Activated T-helper 17 cell treated with anti-CD3 and anti-CD28 coated beads, Interleukin-2, amount 50 U/mL, for 72 hours (primary cell): ENCODE measurements at places on chromosomes 12 and 14.

DNA sequence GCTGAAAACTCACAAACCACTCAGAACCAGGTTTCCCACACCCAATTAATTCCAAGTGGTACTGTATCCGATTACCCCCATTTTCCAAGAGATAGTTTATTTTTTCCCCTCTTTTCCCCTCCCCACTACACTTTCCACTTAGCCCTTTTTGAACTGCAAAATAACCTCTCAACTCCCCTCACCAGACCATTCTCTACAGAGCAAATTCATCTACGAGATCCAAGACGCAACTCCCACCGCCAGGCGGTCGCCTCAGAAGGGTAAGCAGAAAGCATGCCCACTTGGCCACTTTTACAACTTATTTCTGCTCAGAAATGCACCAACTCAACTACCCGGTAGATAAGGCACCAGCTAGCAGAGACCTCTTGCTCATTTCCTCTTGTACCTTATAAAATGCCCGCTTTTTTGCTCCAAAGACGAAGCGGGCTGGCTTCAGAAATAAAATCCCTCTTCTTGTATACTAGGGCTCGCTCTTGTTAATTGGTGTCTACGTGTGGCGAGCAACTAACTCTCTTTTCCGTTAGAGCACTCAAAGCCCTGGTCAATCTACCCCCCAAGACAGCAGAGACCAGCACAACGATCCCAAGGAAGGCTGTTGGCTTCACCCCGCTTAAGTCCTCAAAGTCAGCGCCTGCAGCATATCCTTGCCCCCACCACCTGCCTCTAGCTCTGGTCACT lies 910 bp upstream of the SRP54 start:
- peak; percentile 6 for ATAC-seq

DNA sequence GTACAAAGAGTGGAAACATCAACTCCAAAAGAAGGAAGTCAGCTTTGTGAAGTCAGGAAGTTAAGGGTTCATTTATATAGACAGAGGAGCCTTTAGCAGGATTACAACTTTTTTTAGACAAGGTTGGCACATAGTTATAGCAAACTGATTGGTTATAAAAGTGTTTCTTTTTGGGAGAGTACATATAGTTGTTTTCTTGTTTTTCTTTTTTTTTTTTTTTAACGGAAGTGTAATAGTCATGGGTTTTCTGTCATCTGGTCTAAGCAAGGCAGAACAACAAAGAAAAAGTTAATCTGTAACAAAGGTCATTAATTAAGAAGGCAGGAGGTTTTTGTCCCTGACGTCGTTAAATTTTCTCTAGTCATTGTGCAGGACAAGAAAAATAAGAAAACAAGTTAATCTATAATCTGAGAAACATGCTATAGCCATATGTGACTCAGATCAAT lies 13.0 kb upstream of the MFAP5 start:
- no peak for ATAC-seq

DNA sequence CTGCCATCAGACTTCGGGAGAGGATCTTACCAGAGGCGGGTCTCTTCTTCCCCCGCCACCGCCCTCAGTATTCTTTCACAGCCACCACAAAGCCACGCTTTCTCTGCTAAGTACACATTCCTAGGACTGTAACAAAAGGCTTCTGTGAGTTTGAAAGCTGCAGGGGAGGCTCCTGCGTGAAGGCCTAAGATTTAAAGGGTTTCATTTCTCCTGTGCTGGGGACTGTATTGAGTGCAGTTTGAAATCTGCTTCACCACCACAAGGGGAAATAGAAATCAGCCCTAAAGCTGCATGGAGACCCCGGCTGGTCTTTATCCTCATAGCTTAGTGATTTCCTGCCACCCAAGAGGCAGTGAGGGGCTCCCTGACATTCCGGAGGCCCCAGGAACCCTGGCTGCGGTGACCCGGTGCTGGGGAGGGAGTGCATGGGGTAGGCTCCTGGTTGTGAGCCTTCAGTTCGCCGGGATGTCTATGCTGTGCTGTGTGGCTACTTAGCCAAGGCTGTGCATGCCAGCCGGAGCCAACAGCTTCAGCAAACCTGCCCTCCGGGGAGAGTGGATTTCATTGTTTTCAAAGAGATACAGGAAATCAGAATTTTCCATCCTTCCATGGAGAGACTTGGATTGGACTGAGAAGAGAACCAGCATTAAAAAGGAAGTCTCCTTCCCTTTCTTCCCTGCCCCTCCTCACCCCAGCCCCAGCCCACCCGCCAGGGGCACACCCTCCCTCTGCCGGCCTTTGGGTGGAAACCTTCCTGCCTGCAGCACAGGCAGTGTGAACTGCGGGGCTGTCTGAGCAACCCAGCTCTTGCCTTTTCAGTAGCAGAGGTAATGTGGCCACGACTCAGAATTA lies 163.3 kb downstream of the ETV6 start:
- ATAC-seq, result peak; percentile 49

DNA sequence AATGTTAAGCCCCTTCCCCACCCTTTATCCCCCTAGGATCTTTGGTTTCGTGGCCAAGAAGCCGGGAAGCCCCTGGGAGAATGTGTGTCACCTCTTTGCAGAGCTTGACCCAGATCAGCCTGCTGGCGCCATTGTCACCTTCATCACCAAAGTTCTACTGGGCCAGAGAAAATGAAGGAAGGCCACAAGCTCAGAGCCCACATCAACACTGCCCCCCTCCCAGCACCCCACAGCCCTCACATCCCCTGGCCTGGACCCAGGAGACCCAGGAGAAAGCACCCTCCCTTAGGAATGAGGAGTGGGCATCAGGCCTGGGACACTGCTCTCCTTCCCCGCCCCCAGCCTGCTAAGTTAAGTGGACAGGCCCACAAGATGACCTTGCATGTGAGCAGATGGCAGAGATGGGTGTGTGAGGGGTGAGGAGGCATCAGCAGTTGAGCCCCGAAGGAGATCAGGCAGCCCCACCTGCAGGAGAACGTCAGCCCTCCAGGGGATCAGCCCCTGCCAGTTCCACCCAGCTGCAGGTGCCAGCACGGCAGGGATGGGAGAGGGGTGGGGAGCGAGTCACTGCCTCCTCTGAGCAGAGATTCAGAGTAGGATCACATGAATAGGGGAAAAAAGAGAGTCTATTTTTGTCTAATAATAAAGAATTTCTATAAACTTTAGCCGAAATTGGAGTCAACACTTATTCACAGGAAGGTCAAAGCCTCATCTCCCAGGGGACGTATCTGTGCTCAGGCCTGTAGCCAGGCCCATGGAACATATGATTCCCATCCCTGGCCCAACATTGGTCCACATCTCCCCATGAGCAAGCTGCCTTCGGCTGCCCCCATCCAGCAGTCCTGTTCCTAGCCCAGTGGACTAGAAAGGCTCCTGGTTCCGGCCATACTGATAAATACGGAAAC lies 14.1 kb downstream of the TNS2 start:
- no peak for ATAC-seq

DNA sequence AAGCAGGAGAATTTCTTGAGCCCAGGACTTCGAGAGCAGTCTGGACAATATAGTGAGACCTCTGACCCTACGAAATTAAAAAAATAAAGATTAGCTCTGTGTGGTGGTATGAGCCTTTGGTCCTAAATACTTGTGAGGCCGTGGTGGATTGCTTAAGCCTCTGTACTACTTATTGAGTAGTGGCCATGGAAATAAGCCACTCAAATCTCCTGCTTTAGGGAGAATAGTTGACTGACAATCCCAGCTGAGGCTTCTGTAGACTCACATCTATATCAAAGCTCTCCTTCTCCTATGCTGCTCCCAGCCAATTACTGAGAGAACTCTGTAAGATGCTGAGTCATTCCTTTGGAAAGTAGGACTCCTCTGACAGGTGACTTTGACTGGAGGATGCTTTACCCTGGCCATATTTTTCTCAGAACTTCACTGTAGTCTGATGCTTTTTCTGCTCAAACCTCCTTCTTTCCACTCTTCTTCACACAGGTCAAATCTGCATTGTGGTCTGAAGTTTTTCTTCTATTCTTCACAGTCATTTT lies 420.2 kb downstream of the SLC6A15 start:
- no peak for ATAC-seq

- no peak for ATAC-seq
These were observed 54.2 kb upstream of the LRRK2 start for GRCh38 chr12:40170593-40170992.

DNA sequence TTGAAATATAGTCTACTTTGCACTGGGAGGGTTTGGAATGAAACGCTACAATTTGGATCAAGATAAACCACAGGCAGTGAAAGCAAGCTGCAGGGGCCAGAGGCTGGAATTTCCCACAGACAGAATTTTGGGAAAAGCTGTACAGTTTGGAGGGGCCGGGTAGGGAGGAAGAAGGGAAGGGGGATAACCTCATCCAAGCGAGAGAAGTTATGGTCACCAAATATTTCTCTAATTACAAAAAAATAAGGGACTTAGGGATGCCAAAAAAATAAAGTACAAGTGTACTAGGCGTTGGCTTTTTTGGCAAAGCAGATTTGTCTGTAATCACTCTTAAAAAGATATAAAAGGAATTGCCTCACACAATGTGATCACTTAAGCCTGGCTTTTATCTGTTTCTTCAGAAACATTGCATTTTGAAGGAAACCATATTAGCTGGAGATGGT lies 31.2 kb upstream of the ADGRD1 start:
- ATAC-seq, result no peak

GRCh38 chr14:79334272-79334671 lies 877.0 kb downstream of the DIO2 start:
- ATAC-seq, result no peak

DNA sequence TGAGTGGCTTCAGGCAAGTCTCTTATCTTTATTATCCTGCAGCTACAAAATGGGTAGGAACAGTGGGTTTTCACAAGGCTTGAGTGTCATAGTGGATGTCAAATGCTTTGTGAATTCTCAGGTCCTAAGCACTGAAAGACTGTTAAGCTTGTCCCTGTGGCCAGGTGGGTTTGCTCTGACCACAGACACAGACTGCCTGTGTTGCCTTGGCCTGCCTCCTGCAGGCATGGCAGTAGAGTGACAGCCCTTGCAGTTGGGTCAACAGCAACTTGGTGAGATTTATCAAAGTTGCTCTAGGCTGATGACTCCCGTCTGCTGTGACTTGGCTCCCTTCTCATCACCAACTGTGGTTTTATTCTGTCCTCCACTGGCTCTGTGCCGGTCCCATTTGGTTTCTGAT lies 520.0 kb upstream of the CCDC196 start:
- ATAC-seq, result no peak

DNA sequence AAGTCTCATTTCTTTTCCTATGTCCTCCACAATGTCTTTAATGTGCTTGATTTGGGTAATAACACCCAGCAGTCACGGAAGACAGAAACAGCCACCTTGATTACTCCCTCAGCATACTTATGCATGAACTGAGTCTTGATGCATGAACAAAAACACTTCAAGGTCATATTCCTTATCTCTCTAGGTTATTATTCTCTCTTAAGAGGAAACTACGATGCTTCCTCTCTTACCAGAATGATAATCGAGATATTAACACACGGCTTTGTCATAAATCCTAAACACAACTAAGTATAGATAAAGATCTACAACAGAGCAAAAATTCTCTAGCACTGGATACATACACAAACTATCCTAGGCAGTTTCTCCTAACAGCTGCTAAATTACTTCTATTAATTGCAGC lies 583.5 kb upstream of the ATP2B1 start:
- ATAC-seq, result no peak

- ATAC-seq, result no peak
These were observed 114.0 kb downstream of the BEGAIN start for GRCh38 chr14:100473249-100473648.

GRCh38 chr14:77516126-77516525 lies 17.5 kb upstream of the ISM2 start:
- no peak for ATAC-seq

DNA sequence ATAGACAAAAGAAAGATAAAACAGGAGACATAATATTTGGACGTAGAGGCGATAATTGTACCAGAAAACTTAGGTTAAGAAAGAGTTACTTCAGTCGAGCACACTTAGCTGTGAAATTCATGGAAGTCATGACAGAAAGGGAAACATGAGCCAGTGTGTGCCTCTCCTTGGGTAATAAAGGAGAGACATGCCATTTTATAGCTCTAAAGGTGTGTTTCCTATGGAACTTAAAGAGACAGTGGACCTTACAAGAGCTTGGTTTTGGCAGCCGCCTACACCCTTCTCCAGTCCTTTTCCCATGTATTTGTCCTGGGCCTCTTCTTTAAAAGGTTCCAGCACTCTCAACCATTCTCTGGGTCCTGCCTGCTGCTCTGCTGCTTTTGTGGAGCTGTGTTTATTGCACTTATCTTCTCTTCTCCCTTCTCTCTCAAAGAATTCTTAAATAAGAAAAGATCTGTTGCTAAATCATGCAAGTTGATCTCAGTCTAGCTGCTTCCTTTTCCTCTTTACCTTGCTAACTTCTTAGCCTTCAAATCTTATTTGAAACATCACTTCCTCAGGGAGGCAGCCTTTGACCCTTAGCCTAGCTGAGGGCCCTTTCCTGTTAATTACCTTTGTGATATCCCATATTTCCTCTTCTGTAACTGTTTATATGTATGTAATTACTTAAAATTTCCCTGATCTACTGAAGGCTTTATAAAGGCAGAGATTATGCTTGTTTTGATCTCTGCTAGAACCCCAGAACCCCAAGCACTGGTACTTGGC lies 81.8 kb upstream of the EVL start:
- ATAC-seq, result no peak

DNA sequence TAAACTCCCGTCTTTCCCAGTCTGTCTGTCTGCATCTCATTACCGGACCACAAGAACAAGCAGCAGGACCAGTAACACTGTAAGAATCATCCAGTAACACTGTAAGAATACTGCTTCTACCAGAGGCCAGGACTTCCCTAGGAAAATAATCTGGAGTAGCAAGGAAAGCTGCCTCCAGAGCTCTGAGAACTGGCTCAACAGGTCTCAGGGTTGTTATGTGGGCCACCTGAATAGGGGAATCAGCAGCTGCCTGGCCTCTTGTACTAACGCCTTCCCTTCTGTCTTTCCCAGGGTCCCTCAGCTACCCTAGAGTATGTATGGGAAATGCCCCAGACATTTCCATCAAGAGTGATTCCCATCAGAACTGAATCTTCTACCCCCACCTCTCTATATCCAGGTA lies 954 bp upstream of the SLC39A2 start:
- no peak for ATAC-seq

GRCh38 chr14:49886523-49886922 lies 6.4 kb upstream of the ARF6 start:
- ATAC-seq, result peak; percentile 63

- ATAC-seq, result no peak
These were observed 89.3 kb upstream of the RFX4 start for GRCh38 chr12:106493531-106493930.

GRCh38 chr12:4355156-4356040 lies 24.1 kb downstream of the FGF23 start:
- ATAC-seq, result no peak

DNA sequence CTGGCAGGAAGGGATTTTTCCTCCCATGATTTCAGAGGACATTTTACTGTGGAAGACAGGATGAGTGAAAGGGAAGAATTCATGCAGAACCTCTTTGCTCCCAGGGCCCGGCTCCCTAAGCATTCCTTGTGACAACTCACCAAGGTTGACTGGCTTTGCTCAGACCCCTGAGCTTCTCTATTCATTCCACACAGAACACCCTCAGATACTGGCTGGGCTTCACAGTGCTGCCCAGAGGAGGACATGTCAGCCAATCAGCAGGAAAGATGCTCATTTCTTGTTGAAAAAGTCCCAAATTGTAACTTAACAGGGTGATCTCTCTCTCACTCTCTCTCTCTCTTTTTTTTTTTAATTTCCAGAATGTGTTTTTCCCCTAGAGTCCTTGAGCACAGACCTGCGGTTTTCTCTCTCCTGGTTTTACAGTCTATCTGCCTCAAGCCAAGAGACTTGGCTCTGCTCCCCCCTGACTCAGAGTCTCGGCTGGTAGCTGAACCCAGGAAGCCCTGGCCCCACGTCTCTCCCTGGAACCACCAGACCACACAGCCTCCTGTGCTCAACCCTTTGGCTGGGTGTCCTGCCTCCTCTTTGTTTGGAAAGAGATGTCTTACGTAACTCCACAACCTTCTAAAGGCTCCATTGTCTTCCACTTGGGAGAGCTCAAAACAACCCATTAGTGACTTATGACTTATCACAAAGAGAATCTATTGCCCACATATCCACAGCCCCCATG lies 43.9 kb downstream of the SSPN start:
- ATAC-seq, result no peak
